ENCODE measurements at places on chromosomes 7 and 10.

GRCh38 chr10:115706026-115706425, 567.0 kb downstream of the GFRA1 start:
- DNase-seq, result no peak

DNA sequence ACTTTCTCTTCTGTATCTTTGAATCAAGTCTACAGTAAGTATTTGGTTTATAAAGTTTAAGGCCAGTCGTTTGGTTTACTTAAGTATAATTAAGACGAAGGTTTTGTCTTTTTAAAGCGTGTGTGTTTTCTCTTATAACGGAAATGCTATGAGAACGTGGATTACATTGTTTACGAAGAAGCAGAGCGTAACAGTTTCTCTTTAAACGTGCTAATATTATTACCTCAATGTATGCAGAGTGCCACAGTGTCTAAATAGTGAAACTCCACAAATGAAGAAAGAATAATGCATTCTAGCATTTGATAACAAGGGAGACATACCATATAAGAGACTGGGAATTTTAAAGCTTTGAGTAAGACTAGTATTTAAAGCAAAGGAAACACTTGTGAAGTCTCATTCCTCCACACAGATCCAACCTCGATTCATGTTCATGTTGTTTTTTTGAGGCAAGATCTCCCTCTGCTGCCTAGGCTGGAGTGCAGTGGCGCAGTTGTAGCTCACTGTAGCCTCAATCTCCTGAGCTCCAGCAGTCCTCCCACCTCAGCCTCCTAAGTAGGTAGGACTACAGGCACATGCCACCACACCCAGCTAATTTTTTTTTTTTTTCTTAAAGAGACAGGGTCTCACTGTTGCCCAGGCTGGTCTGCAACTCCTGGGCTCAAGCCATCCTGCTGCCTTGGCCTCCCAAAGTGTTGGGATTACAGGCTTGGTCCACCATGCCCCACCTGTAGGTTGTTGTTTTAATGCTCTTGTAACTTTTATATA, 75.1 kb downstream of the ANKRD61 start:
- peak; percentile 73 for DNase-seq

DNA sequence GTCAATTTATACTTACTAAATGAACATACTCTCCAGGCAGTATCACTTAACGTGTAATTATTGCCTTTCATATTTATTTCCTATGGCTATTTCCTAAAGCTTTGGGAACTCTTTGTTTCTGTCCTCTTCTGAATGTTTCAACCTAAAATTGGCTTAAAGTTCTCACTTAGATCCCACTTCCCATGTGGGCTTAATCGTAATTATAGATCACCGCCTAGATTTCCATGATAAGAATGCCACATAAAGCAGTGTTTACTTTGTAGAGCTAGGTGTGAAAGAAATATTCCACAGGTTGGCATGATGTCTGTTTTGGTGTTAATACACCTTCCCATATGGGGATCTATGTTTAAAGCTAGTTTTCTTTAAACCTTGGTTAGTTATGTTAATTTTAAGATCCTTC, 1.5 kb downstream of the HDAC9 start:
- no peak for DNase-seq

GRCh38 chr10:108989976-108990375, 933.3 kb downstream of the XPNPEP1 start:
- no peak for DNase-seq

DNA sequence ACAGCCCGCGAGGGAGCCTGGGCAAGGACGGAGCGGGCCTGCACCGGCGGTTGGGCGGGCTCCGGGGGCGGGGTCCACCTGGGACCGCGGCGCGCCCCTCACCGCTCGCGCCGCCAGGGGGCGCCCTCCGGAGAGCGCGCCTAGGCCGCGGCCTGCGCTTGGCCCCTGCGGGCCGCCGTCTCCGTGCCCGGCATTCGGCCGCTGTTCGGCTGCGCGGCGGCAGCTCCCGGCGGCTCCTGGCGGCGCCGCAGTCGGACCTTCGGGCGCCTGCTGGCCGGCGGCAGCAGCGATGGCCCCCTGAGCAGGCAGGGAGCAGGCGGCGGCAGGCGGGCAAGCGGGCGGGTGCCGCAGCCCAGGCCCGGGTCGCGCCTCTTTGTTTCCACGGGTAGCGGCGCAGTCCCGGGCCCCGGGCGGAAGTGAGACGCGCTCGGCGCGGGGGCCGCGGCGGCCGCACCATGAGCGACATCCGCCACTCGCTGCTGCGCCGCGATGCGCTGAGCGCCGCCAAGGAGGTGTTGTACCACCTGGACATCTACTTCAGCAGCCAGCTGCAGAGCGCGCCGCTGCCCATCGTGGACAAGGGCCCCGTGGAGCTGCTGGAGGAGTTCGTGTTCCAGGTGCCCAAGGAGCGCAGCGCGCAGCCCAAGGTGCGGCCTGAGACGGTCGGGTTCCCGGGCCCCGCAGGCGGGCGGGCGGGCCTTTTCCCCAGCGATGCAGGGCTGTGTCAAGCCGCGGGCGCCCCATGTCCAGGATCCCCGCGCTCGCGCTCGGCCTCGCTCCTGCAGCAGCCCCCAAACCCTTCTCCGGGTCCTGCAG, at the start of gene INTS15:
INTS15 (plus strand) TSS at position 193 of the 816 bp plus-strand sequence; CDS start at position 456, 263 bp downstream.
- DNase-seq, result peak; percentile 78

DNA sequence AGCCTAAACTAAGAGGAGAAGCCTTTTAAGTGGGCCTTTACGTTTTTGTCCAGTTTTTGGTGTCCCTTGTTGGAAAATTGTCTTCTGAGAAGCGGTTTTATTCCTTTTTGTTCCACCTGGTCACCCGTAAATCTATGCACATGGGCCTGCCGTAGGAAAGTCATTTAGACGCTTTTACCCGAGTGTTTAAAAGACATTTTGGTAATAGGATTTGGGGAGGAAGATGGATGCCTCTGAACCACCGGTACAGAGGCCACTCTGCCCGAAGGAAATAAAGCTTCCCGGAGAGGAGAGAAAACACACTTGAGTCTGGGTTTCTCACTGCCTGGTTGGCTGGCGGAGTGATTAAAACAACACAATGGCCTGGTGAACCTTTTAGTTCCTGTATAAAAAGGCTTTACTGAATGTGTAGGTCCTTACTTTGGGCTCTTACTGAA, 760 bp downstream of the THNSL1 start:
- no peak for DNase-seq

DNA sequence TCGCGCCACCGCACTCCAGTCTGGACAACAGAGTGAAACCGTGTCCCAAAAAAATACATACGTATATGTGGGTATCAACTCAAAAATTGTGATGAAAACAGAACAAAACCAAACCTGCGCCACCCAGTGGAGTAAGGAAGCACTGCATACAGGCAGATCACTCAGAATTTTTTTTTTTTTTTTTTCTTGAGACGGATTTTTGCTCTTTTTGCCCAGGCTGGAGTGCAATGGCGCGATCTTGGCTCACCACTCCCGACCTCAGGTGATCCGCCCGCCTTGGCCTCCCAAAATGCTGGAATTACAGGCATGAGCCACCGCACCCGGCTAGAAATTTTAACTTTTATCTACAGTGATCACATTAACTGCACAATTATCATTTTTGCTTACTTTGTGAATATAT, 9.1 kb upstream of the TMEM236 start:
- peak; percentile 78 for DNase-seq

- no peak for DNase-seq
Observed at GRCh38 chr7:7568553-7568952, 1.9 kb downstream of the MIOS start.

DNA sequence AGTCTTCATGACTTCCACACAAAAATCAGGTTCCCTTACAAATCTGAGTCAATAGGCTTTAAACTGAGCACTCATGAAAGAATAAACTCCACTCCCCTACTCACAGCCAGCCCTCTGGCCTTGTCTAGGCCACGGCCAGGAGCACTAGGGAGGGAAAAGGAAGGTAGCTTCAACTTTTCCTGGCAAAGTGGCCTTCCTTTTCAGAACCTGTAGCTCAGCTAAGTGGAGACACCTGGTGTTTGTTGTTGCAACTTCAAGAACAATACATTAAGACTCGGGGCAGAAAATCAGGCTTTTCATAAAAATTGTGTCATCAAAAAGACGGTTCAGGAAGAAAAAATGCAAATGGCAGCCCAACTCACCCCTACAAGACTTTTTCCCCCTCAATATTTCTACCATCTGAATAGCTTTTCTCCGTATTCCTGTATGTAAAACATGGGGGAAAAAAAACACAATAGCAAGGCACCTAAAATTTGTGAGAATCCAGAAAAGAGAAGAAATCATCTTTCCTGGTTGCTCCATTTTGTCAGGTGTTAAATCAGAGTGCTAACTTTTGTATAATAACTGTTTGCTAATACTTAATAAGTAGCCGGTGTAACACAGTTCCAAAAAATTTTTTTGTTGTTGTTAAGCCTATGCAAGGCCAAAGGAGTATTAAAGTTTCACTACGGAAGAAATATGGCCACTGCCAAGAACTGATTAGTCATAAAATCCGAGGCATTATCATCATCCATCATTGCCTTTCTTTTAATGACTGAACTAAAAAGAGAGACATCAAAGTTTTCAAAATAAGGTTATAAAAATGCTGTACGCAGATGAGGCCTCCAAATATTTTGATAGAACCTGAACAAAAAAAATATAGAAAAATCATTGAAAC, 66.2 kb upstream of the ARID5B start:
- peak; percentile 91 for DNase-seq

DNA sequence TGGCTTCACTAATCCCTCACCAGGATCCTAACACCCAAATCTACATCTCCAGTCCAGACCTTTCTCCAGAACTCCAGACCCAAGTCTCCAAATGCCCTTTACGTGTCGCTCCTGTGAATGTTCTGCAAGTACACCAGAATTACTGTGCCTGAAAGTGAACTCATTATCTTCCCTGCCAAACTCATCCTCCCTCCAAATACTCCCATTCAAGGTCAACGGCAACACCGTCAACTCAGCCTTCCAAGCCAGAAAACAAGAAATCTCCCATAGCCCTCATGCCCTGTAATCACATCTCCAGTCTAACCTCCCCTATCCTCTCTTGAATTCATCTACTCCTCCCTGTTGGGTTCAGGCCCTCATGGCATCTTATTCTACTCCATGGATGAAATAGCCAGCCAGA, 12.3 kb downstream of the CREB3L2 start:
- DNase-seq, result no peak

DNA sequence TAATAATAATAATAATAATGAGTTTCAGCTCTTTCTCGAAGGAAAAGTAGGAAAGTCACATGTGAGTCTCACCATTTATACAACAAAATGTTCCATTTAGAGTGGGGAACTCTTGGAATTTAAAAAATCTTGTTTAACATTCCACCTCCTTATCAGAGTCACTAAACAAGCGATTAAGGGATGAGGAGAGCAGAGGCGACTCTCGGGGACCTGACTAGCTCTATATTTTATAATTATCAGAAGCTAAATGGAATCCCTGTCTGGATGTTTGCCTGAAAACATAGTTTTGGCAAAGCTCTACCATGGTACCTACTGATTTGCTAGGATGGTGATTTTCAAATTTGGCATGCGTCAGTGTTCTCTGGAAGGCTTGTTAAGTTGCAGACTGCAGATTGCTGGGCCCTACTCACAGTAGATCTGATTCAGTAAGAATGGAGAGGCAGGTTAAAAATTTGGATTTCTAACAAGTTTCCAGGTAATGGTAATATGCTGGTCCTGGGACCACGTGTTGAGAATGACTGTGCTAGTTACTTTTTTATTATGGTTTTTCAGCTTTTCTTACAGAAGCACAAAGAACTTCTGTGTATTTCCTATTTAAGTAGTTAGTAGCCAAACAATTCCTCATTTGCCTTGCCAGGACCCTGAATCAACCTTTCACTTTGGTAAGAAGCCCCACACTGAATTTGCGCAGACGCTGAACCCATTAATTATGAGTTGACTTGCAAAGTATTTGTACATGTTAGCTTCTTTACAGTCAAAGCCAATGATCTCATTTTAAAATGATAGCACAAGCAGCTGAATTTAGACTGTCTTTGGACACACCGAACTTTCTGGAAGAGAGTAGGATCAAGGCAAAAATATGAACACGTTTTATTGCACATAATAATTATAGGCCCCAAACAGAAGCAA, 39.5 kb downstream of the CPED1 start:
- DNase-seq, result peak; percentile 35

DNA sequence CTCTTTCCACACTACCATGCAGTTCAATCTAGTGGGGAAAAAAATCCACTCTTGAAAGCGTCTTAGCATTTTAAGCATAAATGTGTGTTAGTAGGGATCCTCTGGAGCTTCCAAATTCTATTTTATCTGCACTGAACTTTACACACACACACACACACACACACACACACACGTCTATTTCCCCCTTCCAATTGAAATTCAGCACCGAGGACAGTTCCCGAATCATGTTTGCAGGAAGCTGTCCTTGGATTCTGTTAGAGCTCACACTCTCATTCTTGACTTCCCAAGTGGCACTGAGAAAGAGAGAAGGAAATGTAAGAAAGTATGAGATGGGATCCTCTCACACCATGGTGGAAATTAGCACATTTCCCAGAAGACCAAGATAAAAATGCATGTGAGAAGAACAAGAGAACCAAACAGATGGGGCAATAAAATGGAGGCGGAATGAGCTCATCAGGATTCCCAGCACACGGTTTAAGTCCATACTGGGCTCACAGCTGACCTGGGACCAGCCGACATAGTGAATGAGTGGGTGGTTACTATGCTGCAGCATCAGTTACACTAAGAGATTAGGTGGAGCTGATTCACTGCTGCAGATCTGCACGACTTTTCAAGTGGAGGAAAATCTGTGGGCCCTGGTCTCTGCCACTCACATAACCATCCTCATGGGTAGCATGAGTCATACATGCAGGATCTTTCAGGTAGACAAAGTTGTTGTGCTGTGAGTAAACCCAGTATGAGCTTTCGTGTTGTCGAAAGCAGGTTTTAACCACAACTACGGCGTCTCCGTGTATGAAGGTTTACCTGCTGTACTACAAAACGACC, 3.3 kb upstream of the NPTX2 start:
- peak; percentile 38 for DNase-seq

DNA sequence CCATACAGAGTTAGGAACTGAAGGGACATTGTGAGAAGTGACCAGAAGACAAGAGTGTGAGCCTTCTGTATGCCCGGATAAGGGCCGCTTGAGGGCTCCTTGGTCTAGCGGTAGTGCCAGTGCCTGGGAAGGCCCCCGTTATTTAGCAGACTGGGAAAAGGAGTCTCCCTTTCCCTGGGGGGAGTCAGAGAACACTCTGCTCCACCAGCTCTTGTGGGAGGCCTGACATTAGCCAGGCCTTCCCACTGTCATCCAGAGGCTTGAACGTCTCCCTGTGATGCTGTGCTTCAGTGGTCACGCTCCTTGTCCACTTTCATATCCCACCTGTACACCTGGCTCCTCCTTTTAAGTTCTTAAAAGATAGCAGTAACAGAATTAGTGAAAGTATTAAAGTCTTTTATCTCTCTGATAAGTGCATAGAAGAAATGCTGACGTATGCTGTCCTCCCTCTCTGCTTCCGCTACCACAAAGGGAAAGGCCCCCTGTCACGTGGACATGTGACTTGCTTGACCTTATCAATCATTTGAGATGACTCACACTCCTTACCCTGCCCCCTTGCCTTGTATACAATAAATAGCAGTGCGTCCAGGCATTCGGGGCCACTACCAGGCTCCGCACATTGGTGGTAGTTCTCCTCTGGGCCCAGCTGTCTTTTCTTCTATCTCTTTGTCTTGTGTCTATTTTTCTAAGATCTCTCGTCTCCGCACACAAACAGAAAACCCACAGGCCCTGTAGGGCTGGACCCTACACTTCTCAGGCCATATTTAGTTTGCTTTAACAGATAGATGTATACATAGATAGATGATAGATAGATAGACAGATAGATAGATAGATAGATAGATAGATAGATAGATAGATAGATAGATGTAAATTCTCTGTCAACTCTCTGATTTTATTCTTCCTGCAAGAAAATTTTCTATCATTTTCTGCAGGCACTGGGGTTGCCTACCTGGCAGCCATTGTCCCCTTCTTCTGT, 131.5 kb upstream of the JCAD start:
- no peak for DNase-seq

GRCh38 chr7:81008901-81009300, 90.0 kb upstream of the SEMA3C start:
- DNase-seq, result no peak

GRCh38 chr10:52807803-52808202, 35.2 kb upstream of the MBL2 start:
- no peak for DNase-seq
